ENCODE measurements at places on chromosomes 12 and 14.
A peak's percentile ranks its signal among the peaks of the same experiment; 100 is the strongest.

DNA sequence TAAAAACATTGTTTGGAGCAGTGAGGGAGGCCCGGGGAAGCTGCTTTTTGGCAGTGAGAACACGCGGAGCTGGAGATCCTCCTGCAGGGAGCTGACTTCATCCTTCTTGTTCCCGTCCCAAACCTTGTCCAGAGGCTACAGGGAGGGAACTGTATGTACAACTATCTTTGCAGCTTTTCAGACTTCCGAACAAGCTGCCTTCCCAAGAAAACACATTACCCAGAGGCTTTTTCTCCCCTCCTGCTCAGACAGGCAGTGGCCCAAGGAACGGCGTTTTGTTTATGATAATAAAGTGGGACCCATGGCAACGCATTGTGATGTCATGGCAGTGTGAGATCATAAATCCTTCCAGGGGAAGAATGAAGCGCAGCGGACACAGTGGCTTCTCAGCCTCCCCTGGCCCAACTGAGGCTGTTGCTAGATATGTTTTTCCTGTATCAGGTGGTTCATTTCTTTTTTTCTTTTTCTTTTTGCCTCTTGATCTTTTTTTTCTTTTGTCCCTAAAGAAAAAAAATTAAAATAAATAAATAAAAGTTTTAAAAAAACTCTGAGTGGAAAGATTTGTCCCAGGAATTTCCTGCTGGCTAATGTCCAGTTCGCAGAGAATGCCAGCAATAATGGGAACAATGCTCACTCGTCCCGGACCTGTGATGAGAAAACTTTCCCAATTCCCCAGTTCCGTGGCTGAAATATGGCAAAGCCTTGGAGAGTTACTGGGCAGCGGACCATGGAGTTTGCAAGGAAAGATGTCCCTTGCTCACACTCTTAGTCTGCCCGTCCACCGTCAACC is 103.4 kb upstream of the MAP1LC3B2 start:
- DNase-seq, result peak; percentile 99

- DNase-seq, result no peak
Measured at GRCh38 chr14:62289471-62289870, 527.3 kb downstream of the SNAPC1 start.

DNA sequence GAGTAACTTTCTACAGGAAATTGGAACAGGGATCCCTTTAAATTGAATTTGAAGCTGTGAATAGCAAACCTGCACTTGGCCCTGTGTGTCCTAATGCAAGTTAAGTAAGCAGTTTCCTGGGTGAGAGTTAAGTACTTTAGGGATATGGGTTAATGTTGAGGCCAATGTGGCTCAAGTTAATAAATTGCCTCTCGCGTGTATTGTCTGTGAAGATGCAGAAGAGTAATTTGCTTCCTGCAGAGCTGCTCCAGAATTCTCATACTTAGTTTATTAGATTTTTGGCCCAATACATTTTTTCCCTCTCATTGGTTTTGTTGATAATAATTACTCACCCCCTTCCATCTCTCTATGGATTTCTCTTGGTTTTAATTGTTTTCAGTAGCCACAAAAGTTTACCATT is 86.5 kb downstream of the SLC25A47 start:
- DNase-seq, result no peak

DNA sequence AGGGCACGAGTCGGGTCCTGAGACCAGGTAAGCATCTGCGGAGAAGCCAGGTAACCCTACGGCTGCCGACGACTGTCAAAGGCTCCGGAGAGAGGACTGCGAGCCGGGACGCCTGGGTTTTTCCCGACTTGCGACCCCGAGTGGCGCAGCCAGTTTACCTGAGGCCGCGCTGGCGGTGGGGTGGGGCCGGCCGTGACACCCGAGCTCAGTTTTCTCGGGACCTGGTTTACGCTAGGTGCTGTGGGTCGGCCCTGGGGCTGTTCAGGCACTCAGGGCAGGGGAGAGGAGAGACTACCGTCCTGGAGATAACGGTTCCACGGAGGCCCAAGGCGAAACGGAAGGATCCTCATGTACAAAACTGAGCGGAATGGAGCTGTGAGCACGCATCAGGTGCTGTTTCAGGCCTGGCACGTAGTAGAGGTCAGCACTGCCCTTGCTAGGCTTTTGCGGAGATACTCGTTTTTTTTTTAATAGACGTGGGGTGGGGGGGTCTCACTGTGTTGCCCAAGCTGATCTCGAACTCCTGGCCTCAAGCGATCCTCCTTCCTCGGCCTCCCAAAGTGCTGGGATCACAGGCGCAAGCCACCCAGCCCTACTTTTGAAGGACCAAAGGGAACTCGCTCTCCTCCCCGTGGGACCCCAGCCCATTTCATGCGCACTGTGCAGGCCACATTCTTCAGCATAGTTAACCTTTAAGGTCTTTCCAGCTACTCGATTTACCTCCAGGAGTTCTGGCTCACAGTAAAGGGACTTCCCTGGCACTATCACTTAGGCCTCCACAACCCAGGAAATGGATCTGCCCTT is 471 bp downstream of the MTRFR start:
- peak; percentile 21 for DNase-seq

DNA sequence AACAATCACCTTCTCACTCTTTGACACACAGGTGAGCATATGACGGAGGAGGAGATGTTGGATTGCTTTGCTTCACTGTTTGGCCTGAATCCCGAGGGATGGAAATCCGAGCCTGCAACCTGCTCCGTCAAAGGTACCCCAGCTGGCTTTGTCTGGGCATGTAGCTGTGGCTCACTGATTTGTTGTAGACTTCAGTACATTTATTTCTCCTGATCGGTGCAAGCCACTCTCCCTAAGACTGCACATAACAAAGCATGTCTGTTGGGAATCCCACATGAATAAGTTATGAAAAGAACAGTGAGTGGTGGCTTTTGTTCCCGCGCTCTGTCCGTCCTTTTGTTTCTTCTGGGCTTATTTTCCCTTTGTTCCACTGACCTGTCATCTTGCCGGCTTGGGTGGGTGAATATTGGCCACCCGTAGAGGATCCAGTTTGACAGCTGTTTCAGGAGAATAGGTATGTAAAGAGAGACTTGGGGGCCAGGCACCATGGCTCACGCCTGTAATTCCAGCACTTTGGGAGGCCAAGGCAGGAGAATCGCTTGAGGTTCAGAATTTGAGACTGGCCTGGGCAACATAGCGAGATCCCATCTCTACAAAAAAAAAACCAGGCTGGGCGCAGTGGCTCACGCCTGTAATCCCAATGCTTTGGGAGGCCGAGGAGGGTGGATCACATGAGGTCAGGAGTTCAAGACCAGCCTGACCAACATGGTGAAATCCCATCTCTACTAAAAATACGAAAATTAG is 20.0 kb upstream of the BCL7A start:
- no peak for DNase-seq

- peak; percentile 58 for DNase-seq
Measured at GRCh38 chr12:52278575-52279421, 4.4 kb downstream of the KRT86 start.

DNA sequence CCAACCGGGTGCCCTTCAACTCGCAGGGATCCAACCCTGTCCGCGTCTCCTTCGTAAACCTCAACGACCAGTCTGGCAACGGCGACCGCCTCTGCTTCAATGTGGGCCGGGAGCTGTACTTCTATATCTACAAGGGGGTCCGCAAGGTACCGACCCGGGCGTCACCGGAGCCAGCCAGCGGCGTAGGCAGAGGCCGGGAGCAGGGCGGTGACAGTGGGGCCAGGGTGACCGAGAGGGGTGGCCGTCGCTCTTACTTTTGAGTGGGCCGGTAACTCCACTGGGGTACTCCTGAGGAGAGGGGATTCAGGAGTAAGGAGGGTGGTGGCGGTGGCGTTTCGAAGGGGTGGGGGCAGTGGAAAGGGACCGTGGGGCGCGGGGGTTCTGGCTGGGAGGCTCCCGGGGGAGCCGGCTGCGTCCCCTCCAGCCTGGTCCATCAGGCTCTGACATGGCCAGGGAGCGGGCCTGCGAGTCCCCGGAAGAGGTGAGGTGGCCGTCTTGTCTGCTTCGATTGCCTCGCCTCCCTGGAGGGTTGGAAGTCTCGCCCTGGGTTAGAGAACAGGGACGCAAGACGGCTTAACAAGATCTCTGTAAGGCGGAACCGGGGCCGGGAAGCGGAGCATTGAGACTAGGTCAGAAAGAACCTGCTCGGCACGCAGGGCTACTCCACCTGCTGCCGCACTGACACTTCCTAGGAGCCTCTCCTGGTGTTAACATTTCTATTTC is 491 bp downstream of the WDR20 start:
- no peak for DNase-seq

GRCh38 chr12:8996682-8997405 is 7.5 kb downstream of the KLRG1 start:
- peak; percentile 6 for DNase-seq

GRCh38 chr14:79614448-79614847 is 596.9 kb downstream of the DIO2 start:
- no peak for DNase-seq

GRCh38 chr12:50865266-50865665 is 22.5 kb downstream of the TMPRSS12 start:
- DNase-seq, result no peak

- DNase-seq, result no peak
Measured at GRCh38 chr12:76967181-76967885, 88.5 kb upstream of the CSRP2 start.

GRCh38 chr12:643475-644302 is 19.6 kb downstream of the NINJ2 start:
- DNase-seq, result no peak

- peak; percentile 39 for DNase-seq
Measured at GRCh38 chr14:32259368-32260013, 56.4 kb upstream of the RNU6-8 start.

- no peak for DNase-seq
Measured at GRCh38 chr12:50923361-50924130, 28.8 kb upstream of the HIGD1C start.

- DNase-seq, result peak; percentile 52
Measured at GRCh38 chr12:77072833-77073495, 7.6 kb upstream of the E2F7 start.

GRCh38 chr12:65602253-65602609 is 222.1 kb upstream of the HMGA2 start:
- DNase-seq, result no peak

DNA sequence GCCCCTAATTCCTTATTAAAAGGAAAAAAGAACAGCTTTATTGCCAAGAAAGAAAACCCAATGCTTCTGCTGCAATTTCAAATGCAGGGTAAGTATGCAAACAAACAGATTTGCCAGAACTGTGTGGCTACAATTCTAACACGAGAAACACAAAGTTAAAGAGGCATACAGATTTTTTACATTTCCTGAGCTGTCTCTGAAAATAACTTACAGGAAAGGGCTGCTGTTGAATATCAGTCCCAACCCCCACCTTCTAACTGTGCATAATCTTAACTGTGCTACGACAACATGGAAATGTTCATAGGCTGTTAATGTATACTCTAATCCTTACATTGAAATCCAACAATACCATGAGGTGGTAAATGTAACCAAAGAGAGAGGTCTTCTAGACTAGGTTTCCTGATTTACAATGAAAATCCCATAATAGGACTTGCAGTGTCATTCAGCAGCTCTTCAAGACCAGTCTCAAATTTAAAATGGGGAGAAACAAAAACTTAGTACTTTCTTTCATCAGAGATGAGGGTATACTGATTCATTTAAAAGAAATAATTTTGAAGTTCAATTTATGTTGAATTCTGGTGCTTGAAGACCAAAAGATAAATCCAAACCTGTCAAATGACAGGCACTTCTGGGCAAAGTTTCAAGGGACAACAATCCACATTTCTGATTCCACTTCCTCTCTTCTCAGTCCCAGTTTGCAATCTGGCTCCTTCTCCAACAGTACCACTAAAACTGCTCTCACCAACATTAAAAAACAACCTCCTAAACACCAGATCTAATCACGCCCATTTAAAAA is 14.4 kb downstream of the FGD6 start:
- DNase-seq, result no peak

DNA sequence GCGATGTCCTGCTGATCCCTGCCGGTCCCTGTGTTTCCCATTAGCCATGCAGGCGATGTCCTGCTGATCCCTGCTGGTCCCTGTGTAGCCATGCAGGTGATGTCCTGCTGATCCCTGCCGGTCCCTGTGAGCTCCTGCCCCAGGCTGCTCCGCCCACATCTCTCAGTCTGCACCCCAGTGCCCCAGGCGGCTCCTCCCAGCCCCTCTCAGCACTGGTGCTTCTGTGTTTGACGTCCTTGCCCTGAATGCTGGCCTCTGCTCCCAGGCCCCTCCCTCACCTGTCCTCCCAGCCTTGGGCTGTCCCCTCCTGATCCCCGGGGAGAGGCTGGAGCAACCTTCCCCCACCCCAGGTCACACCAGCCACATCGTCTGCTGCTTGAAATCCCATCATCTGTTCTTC is 41.4 kb upstream of the TEX22 start:
- DNase-seq, result no peak

- no peak for DNase-seq
Measured at GRCh38 chr14:104298458-104298857, 160.1 kb downstream of the KIF26A start.

DNA sequence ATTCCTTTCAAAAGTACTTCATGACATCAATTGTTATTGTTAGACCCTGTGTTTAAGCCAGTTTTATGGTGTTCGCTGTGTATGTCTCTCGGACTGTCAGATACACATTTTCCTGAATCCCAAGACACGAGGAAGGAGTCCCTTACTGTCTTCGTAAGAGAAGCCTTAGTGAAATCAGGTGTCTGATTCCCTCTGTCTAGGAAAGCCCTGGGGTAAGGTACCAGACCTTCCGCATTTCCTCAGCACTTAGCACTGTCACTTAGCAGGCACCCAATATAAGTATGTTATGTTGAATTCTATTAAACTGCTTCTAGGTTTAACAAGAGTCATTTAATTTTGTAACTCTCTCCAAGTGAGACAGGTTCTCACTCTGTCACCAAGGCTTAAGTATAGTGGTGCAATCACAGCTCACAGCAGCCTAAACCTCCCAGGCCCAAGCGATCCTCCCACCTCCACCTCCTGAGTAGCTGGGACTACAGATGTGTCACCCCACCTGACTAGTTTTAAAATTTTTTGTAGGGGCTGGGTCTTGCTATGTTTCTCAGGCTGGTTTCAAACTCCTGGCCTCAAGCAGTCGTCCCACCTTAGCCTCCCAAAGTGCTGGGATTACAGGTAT is 111.0 kb downstream of the BBS10 start:
- no peak for DNase-seq

DNA sequence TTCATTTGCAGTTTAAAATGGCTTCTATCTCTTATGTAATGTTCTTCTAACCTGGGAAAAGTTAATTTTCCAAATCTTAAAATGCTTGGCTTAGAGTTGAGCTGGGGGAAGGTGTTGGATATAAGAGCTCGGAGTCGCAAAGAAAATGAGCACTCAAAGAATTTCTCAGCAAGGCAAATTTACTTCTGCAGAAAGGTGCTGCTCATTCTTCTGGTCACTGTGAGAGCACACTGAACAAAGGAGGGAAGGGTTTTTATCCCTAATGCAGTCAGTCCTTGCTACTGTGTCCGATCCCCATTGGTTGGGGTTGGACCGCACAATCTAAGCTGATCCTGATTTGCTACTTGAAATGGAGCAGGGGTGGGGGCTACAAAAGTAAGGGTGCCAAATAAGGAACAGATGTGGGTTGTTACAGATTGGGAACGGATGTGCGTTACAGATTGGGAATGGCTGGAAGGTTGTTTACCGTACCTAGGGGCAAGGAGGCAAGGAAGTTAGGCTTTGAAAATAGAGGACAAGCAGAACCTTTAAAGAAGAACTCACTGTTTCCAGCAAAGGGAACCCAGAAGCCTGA is 19.4 kb downstream of the TXNRD1 start:
- no peak for DNase-seq

- no peak for DNase-seq
Measured at GRCh38 chr14:49483268-49483667, 102.9 kb downstream of the RPS29 start.
